ENCODE measurements at places on chromosomes 7 and 10. TPM values are rescaled to one million over a fixed set of nuclear protein-coding genes. Genes with fewer than 3 reads are reported as not detected.

GRCh38 chr7:95766086-95766485 is 6.3 kb upstream of the DYNC1I1 start:
- no peak for DNase-seq

Gene CTAGE15
- not detected for total RNA-seq

Gene TSPAN13
- total RNA-seq = 16.7 TPM

Gene NPC1L1
- total RNA-seq = 1.5 TPM

DNA sequence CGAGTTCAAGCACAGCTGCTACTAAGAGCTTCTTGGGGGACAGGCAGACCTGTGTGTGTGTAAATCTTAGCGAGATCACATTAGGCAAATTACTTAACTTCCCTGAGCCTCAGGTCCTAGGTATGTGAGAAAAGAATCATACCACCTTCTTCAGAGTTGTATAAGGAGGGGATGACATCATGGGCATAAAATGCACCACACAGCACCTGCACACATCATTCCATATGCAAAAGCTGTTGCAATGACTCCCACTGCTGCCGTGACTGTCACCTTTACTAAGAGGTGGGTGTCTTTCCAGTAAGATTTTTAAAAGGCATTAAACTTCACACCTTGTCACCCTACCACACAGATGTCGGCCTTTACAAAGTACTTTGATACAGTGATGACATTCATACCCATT is 146.0 kb downstream of the FANK1 start:
- peak; percentile 47 for DNase-seq

DNA sequence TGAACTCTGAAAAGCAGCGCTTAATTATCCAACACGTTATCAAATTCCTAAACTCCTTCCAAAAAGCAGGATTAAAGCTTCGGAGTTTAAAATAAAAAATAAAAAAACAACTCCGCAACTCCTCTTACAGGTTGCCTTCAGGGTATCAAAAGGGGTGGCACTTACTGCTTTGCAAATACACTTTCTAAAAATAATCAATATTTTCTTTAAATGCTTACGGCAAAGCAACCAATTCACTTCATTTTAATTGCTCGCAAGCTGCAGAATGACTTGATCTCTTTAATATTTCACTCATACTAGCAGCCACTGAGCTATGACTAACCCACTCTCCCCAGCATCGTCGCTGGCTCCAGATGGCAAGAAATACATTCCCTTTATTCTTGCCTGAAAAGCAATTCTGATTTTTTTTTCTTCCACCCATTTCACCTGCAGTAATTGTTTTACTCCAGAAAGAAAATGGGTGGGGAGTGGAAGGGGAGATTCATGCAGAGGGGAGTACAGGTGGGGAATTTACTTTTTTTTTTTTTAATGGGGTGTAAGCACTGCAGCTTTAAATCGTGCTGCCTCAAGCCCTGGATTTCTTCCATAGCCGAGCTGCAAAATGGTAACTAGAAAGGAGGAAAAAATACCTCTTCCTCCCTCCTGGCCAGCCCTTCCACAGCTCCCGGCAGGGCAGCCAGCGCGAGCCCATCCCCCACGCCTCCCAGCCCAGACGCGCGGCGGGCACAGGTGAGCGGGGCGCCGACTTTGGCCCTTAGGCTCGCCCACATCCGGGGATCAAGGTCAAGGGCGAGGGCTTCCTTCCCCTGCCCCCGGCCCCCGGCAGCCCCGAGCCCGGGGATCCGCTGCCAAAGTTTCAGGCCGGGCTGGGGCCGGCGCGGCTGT is 54.2 kb upstream of the FHIP2A start:
- DNase-seq = no peak

Gene IFIT2
- 9.4 TPM for total RNA-seq

Gene SEC31B
- total RNA-seq = 1.6 TPM

Gene WNT8B
- 0.07 TPM for total RNA-seq

GRCh38 chr10:72834183-72834825 is 59.2 kb upstream of the OIT3 start:
- DNase-seq = peak; percentile 29

Gene FAM25G
- 3.2 TPM for total RNA-seq

Gene WEE2
- total RNA-seq = not detected

Gene SLC26A5
- not detected for total RNA-seq

GRCh38 chr10:34732926-34733325 is 82.2 kb downstream of the PARD3 start:
- DNase-seq = no peak

- DNase-seq = no peak
Observed at GRCh38 chr7:137545059-137545716, 201.7 kb upstream of the PTN start.

Gene PITX3
- total RNA-seq = 0.14 TPM

GRCh38 chr7:39588416-39588815 is 22.2 kb downstream of the YAE1 start:
- DNase-seq = no peak

Gene CPXM2
- 13.3 TPM for total RNA-seq

- no peak for DNase-seq
Observed at GRCh38 chr10:48760983-48761382, 76.3 kb downstream of the WDFY4 start.

Gene VAX1
- not detected for total RNA-seq

Gene RET
- 0.27 TPM for total RNA-seq

GRCh38 chr7:150897502-150898474 is 45.5 kb downstream of the AOC1 start:
- no peak for DNase-seq

Gene ZNF853
- 25.7 TPM for total RNA-seq

Gene SHTN1
- 12.0 TPM for total RNA-seq

Gene FKBP6
- not detected for total RNA-seq

DNA sequence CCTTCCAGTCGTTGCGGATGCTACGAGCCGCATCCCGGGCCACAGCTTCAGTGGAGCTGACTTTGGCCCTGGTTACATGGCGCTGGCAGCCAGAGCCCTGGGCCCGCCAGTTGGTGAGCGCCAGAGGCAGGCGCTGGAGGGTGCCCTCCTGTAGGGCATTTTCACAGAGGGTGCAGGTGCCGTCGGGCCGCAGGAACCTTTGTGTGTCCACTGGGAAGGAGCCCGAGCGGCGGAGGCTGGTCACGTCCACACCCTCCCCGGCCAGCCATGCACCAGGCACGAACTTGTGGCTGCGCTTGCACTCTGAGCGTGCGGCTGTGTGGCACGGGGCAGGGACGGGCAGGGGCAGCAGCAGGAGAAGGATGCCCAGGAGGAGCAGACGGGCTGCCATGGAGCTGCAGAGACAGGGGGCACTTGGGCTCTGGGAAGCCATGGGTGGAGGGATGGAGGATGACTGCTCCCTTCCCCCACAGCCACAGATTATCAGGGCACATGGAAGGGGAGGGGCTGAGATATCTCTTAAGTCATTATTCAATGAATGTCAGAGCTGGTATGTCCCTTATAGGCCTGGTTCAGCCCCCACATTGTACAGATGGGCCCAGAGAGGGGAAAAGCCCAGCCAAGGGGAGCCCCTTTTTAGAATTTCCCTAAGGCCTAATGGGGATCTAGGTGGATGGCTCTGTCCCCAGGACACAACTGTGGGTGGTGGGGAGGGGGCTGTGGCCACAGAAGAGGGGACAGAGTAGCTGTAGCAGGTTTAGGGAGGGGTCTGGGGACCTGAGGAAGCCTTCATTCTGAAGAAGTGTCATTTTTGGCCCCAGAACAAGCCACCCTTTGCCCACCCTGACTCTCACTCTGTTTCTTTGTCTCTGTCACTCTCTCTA is 1.8 kb downstream of the PRF1 start:
- no peak for DNase-seq

- no peak for DNase-seq
Observed at GRCh38 chr10:117242463-117242832, 1.5 kb downstream of the SLC18A2 start.

DNA sequence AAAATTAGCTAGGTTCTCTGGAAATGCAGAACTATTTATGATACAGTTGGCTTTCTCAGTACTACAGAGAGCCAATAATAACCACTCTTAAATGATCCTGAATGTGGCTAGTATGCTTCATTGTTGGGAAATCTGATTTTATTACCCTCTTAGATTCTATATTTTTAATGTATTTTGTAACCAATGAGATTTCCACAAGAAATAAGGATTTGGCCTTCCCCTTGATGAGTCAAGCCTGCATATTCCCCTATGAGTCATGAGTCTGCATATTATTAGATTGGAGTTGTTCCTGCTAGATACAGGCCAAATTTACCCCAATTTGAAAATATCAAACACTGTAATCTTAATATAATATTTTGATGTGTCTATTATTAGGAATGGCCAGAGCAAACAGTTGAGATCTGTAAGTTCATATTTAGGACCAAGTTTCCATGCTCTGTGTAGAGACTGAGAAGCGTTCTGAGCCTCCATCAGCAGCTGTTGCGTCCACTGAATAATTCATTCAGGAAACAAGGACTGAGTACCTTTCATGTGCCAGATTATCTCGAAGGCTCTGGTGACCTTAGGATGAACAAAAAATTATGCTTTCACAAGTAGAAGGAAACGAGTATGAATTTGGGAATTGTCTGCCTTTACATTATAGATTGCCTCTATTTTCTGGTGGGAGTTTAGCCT is 793.4 kb downstream of the NRG3 start:
- DNase-seq = no peak
